T-helper 1 cell (primary cell): ENCODE measurements at places on chromosomes 6 and 20.

DNA sequence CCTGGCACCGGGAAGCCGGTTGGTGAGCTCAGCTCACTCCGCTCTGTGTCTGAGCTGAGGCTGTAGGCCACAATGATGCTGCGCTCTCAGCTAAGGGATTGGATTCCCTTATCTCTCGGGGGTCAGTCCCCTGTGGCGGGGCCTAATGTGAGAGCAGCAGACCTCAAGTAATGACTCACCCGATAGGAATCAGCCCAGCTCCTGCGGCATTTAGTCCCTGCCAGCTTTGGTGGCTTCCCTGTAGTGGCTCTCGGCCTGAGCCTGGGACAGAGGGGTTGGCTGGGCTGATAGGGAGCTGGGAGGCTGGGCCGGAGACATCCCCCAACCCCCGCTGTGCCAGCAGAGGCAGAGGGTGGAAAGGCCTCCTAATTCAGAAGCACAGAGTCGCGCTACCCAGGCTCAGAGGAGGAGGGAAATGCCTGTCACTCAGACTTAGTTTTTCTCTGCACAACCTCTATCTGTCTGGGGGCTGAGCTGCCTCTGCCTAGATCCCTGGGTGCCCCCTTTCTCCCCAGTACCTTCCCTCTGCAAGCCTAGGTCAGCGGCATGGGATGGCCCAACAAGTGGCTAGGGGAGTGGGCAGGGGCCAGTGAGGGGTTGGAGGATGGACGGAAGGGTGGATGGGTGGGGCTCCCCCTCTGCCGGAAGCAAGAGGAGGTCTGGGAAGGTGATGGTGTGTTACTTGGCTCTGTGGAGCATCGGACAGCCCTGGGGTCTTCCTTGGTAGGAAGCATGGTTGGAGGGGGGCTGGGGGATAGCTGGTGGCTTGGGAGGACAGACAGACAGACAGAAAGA, 92.2 kb downstream of the CDH22 start:
- no peak for DNase-seq

GRCh38 chr6:75280131-75280855, 4.3 kb downstream of the TMEM30A start:
- no peak for DNase-seq

DNA sequence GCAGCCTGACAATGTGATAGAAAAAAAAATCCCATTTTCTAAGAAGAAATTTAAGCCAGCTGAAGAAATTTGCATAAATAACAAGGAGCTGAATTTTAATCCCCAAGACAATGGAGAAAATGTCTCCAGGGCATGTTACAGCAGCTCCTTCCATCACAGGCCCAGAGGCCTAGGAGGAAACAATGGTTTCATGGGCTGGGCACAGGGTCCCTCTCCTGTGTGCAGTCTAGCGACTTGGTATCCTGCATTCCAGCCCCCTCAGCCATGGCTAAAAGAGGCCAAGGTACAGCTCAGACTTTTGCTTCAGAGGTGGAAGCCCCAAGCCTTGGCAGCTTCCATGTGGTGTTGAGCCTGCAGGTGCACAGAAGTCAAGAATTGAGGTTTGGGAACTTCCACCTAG, 73.1 kb downstream of the C6orf118 start:
- no peak for DNase-seq

GRCh38 chr6:160531826-160532225, 132.2 kb downstream of the LPA start:
- DNase-seq, result no peak

GRCh38 chr6:106110164-106110826, 24.2 kb downstream of the PRDM1 start:
- no peak for DNase-seq

DNA sequence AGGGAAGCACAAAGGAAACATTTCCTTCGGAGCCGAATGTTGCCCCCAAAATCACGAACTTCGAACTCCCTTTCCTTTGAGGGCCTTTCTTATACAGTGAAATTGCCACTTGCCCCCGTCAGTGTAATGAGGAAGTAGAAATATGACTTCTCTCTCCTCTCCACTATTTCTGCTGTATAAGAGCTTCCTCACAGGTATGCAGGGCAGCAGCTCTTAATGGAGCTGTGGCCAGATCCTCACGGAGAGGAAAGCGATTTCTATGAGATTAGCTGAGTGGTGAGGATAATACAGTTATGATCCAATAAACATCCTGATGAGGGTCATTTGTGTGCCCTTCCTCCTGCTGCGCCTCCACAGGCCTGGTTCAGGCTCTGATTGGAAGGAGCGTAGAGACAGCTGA, 10.8 kb upstream of the CPNE5 start:
- no peak for DNase-seq

GRCh38 chr20:59662856-59663512, 58.6 kb downstream of the PHACTR3 start:
- DNase-seq, result no peak

GRCh38 chr6:13868236-13868635, 53.9 kb upstream of the MCUR1 start:
- no peak for DNase-seq

- DNase-seq, result no peak
Measured at GRCh38 chr6:72616406-72617015, 5.4 kb upstream of the KCNQ5 start.

- no peak for DNase-seq
Measured at GRCh38 chr6:46969206-46969605, 47.5 kb upstream of the ADGRF5 start.

DNA sequence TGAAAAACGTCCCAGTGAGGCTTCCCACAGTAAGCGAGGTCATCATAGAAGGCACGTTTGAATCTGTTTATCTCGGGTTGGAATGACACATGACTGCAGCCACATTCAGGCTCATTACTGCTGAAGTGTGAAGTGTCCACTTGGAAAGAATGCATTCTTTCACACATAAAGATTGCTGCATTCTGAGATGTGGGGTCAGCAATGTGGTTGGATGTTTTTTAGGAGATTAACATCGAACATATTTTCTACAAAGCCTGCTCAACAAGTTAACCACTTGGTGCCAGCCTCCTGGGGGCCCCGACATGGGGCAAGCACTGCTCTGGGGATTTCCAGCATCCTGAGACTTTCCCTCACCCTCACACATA, 79.9 kb downstream of the BMP6 start:
- no peak for DNase-seq

- DNase-seq, result no peak
Measured at GRCh38 chr6:157620944-157621343, 202.1 kb upstream of the SNX9 start.

DNA sequence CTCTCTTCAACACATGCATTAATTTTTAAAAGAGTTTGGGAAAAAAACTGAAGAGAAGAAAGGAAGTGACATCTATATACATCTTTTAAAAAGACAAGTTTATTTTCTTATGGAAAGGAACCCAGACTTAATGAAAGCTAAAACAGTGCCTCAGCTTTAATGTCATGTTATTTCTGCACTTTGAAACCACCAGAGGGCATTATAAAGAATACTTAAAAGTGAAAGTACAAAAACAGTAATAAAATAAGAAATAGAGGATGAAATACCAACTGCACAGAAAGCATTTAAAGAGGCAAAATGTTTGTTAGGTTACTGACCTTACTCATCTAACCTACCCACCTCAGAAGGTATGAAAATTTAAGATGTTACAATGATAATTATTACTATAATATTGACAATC, 98.8 kb downstream of the HUS1B start:
- DNase-seq, result no peak

- no peak for DNase-seq
Measured at GRCh38 chr6:53119772-53120409, 28.8 kb downstream of the GCM1 start.

- no peak for DNase-seq
Measured at GRCh38 chr6:36961441-36962435, 7.2 kb downstream of the PI16 start.

DNA sequence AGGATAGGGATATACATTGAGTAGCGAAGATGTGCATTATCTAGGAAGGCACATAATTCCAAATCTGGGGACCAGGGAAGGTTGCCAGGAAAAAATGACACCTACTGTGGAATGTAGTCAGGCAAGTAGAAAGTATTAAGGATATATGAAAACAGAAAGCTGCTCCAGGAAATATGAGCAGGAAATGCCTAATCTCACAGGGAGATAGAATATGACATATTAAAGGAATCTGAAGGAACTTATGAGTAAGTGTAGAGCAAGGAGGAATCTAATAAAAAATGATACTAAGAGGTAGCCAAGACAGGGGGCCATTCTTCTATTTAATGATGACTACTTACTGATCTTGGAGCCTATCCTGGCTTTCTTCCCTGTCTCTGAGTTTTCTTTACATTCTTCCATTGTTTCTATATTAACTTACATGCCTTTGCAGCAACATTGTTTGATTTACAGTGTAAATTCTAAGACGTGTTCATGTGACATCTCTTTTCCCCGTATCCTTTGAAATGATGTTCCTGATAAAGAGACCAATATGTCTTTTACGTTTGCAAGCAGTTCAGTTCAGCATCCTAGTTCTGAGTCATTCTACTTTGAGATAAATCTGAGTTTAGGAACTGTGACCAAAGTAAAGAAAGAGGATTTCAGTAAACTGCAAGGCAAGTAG, 58.6 kb downstream of the TINAG start:
- DNase-seq, result no peak
